ENCODE measurements at places on chromosomes 11 and 22.

DNA sequence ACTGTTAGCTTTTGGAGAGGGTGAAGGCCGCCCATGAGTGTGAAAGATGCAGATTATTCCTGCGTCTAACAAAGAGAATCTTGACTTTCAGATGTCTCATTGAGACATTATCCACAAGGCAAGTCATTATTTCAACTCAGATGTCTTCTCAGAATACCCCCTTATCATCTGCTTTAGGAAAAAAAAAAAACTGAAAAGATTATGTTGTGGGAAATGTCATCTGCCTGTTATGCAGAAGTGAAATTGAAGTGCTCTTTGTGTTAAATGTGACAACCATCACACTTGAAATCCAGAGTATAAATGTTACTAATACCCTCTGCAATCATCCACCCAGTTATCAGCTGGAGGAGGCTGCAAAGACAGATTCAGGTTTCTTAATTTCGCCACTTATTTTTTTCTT is 239.6 kb downstream of the LARGE1 start:
- no peak for DNase-seq

DNA sequence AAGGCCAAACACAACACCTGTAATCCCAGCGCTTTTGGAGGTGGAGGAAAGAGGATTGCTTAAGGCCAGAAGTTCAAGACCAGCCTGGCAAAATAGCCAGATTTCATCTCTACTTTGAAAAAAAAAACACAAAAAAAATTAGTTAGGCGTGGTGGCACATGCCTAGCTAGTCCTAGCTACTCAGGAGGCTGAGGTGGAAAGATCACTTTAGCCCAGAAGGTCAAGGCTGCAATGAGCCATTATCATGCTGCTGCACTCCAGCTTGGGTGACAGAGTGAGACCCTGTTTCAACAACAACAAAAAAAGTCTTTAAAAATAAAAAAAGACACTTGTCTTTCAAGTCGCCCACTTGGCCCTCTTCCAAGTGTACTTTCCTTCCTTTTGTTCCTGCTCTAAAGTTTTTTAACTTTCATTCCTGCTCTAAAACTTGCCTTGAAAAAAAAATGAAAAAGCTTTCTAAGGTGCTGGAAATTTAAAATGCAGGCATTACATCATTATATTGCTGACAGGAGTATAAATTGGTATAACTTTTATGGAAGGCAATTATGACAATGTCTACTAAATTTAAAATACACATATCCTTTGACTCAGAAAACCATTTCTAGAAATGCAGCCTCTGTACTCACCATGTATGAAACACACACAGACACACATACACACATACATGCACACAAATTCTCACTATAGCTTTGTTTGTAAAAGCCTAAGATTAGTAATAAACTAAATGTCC is 12.7 kb downstream of the LIPT2 start:
- no peak for DNase-seq

DNA sequence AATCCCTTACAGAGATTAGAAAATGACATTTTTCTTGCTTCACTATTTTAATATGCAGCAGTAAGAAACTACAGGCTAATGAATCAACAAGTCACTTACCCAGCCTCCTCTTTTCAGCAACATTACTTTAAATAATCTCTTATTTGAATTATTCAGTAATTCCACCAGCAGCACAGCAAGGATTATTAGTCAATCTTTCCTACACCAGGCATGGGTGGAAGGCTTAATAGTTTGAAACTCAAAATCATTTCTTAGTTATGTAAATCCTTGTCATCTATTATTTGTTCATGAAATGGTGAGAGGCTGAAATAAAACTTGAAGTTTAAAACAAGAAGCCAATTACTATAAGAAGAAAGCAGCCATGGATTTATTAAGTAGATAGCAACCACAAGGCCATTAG is 530.5 kb downstream of the KCNA4 start:
- no peak for DNase-seq

GRCh38 chr11:67287355-67288197 is 1.5 kb upstream of the ANKRD13D start:
- no peak for DNase-seq

DNA sequence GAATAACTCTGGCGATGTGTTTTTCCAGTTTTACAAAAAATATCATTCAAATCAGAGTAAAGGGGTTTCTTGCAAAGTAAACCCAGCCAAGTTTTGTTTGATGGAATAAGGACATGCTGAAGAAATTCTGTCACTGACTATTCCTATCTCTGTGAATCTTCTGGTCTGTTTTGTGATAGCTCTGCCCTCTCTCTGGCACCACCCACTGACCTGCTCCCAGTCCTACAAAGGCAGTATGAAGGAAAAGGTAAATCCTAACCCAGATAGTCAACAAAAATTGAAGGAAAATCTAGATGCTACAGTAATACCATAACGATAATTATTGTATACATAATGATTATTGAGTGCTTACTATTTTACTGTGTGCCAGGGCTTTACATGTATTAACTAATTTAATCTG is 76.3 kb upstream of the TP53AIP1 start:
- no peak for DNase-seq

DNA sequence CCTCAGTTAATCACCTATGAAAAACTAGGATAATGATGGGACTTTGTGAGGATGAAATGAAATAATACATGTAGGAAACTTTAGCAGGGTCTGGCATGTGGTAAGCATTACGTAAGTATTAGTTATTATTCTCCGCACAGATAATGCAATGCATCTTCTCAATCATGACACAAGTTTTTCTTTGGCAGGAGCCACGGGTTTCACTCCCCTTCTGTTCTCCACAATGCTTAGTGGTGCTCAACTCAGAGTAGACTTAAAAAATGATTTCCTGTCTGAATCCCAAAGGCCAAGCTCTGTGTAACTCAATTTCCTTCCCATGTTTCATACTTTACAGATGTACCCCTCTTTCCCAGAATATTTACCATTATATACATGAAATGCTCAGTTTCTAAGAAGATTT is 82.9 kb downstream of the CCDC34 start:
- DNase-seq, result no peak

DNA sequence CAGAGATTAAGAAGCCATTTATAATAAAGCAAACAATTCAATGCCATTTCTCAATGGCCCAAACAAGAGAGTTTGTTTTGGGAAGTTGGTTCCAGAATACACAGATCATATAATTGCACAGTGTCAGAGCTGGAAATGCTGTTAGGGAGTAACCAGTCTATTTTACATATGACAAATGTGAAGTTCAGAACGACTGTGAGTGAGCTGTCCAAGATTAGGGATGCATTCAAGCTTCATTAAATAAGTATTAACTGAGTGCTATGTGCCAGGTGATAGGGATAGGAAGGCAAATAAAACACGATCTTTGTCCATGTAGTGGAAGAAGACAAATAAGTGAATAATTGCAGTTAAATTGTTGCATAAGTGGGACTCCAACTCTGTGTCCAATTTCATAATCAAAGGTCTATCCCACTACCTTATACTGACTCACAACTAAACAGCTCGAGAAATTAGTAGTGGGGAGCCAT is 33.1 kb upstream of the PICALM start:
- no peak for DNase-seq

DNA sequence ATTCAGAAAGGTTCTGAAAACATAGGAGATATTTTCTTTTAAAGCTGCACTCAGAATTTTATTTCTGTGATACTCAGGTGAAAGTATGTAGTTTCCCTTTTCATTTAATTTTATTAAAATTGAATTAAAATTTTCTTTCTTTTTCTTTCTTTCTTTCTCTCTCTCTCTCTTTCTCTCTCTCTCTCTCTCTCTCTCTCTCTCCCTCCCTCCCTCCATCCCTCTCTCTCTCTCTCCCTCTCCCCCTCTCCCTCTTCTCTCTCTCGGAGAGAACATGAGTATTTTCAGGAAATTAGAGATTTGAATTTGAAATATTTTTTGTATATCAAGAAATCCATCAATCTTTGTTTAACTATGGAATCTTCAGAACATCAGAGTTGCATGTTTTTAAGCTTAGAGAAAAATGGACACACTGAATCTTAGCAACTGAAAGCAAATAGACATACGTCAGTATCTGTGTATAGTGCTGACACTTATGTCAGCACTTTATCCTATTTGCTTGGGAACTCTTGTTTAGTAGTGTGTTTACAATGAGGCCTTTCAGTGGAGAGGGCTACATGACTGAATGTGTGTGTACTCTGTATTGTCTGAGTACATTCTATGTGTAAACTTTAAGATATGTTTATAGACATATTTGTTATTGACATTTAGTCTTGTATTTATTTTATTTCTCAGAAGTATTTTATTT is 44.5 kb downstream of the PDE3B start:
- DNase-seq, result no peak

DNA sequence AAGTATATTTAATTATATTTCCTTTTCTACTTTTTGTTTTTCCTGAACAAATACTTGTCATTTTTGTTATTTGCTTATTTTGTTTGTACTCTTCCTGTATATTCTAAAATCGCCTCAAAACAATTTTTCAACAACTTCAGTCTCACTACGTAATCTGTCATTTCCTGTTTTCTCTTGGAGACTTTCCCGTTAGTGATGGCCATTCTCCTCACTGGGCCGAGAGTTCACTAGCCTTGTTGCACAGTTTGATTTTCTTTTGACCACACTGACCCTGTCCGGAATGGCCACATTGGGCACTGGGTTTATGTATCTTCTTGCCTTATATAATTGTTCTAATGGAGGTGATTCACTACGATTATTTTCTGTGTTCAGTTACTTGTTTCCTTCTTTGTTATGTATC is 726.1 kb downstream of the FAM181B start:
- no peak for DNase-seq

GRCh38 chr11:113947994-113948393 is 26.9 kb upstream of the HTR3A start:
- DNase-seq, result no peak

GRCh38 chr11:96736601-96737000 is 346.8 kb downstream of the JRKL start:
- no peak for DNase-seq

DNA sequence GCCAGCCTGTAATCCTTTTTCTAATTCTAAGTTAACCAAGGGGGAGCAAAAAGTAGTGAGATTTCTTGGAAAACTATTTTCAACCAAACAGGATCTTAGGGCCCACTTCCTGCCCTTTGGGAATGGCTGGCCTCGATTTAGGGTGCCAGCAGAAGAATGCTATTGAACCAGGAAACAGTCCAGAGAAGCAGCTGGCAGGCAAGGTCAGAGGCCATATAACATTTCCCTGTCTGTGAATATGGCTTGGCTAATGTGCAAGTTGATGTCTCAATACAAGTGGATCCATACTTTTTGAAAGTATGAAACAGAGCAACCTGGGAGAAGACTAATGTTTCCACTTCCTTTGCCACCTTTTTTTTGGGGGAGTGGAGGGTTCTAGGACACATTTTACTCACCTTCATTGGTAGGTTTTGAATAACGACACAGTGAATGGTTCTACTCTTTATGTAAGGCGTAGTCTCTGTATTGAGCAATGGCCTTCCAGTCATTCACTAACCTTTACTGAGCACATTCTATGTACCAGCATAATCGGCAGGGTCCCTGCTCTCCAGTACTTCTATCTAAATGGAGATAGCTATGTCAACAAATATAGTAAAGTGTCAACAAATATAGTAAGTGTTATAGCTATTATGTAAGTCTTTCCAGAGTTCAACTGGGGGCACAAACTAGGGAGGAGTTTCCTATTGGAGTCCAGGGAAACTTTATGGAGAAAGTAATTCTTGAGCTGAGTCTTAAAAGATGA is 34.2 kb upstream of the RRM1 start:
- DNase-seq, result no peak

Data from stimulated activated CD4-positive, alpha-beta T cell treated with anti-CD3 and anti-CD28 coated beads, TNF-alpha, amount 100 ng/mL, for 1 hour (primary cell).